ENCODE measurements at places on chromosomes 13 and 19.

DNA sequence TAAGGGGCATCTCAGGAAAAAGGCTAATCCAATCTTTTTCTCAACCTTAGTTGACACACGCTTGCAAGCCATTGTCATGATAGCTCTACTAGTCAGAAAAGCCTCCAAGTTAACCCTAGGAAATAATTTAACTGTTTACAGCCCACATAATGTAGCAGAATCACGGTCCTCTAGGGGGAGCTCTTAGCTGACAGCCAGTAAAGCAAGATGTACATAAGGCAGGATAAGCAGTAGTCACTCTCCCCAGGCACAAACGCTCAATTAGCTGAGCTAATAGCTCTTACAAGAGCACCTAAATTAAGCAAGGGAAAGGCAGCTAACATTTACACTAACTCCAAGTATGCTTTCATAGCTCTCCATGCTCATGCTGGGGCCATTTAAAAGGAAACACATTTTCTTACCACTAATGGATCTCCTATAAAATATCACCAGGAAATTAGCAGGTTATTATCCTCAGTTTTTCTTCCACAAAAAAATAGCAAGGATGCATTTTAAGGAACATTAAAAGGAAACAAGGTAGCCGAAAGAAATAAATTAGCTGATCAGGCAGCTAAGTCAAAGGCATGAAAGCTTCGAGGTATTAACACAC lies 33.7 kb upstream of the ZSCAN5A start:
- DNase-seq, result no peak

GRCh38 chr13:109509154-109509900 lies 277.1 kb downstream of the IRS2 start:
- DNase-seq, result no peak

DNA sequence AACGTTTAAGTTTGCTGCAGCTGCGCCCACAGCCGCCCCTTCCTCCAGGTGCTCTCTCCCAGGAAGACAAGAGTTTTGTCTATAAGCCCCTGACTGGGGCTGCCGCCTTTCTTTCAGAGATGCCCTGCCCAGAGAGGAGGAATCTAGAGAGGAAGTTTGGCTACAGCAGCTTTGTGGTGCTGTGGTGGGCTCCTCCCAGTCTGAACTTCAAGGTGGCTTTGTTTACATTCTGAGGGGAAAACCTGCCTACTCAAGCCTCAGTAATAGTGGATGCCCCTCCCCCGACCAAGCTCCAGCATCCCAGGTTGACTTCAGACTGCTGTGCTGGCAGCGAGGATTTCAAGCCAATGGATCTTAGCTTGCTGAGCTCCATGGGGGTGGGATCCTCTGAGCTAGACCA lies 6.4 kb upstream of the ERICH6B start:
- DNase-seq, result no peak

DNA sequence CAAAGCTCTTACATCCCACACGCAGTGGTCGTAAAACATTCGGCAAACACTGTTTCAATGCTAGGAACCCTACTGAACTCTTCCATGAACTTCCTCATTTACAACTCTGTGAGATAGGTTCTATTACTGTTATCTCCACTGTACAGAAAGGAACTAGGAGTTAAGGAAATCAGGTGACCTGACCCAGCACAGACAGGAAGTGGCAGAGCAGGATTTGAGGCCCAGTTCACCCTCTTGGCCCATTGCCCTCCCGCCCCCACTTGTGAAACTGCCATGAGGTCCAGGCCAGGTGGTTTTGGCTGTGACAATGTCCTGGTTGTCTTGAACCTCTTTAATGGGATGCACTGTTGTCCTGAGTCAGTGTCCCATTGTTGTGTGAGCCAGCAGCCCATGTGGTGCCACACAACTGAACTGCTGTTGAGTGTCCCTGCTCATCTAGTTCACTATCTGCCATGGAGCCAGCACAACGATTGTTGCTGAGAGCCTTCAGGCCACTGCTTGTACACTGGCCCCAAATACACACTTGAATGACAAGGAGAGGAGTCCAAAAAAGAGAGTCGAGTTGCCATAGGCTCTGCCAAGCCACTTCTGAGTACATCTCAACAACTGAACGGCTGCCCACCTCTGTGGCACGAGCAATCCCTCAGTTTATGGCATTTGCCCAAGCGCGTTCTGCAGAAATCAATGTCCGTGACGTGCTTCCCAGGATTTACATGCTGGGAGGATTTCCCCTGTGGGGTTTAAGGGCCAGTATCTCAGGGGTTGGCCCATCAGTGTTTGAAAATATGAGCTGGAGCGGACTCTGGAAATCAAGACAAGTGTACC lies 484.6 kb downstream of the TSHZ3 start:
- no peak for DNase-seq

GRCh38 chr19:37979547-37980082 lies 72.6 kb downstream of the SIPA1L3 start:
- no peak for DNase-seq

GRCh38 chr13:57665481-57665880 lies 33.9 kb downstream of the PCDH17 start:
- no peak for DNase-seq

DNA sequence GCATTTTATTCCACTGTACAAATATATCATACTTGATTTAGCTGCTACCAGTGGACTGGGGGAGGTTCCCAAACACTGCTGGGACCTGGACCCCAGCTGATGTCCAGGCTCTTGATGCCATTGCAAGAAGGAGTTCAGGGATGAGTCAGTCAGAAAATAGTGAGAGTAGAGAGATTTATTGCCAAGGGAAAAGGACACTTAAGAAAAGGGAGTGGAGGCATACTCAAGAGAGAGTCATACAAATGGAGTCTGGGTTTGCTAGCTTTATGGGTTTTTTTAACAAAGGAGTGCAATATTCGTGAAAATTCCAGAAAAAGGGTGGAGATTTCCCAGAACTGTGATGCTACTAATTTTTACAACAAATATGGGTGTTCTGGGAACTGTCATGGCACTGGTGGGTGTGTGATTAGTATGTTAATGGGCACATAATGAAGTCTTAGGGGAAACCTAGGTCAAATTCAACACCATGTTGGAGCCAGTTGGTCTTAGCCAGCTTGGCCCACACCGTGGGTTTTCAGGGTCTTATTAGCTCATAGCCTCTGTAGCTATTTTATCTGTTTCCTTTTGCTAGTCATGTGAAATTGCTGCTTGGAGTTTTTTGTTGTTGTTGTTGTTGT lies 36.2 kb downstream of the GPC6 start:
- DNase-seq, result no peak

GRCh38 chr13:97215325-97215724 lies 6.8 kb upstream of the MBNL2 start:
- no peak for DNase-seq

DNA sequence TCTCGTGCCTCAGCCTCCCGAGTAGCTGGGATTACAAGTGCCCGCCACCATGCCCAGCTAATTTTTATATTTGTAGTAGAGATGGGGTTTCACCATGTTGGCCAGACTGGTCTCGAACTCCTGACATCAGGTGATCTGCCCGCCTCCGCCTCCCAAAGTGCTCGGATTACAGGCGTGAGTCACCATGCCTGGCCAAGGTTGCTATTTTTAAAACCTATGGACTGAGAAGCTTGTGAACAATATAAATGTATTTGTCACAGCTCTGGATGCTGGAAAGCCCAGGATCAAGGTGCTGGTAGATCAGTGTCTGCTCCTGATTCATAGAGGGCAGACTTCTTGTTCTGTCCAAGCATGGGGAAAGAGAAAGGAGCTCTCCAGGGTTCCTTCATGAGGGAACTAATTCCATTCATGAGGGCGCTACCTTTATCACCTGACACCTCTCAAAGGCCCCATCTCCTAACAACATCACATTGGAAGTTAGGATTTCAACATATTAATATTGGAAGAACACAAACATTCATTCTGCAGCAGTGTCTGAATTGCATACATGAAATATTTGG lies 16.1 kb downstream of the CARD8 start:
- no peak for DNase-seq

- DNase-seq, result no peak
Observed at GRCh38 chr13:76223565-76223964, 587.4 kb downstream of the LMO7 start.

DNA sequence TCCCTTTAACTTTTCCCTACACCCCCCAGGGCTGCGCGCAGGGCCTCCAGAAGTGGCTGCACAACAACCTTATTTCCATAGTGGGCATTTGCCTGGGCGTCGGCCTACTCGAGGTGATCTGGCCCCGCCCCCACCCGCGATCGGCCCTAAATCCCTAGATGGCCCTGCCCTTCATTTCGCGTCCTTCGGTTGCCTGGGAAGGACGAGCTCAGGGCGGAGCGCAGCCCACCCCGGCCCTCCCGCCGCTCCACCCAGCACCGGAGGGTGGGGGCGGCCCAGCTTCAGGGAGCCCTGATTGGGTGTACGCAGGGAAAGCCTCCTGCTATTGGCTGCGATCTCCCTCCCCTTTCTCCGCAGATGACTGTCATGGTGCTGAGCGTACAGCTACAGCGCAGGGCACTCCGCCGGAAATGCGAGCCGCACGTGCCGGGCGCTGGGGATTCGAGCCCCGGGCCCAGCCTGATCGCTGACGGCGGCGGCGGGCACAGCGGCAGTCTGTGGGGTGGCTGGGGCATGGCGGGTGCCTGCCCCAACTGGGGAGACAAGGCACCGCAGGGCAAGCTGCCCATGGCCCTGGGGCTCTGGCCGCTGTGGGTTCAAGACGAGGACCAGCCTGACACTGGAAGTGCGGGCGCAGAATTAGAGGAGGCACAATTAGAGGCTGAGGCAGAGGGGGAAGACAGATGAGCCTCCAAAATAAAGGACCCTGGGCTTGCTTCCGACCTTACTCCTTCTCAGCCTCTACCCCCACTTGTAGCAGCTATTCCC lies 4.3 kb downstream of the CD37 start:
- no peak for DNase-seq

DNA sequence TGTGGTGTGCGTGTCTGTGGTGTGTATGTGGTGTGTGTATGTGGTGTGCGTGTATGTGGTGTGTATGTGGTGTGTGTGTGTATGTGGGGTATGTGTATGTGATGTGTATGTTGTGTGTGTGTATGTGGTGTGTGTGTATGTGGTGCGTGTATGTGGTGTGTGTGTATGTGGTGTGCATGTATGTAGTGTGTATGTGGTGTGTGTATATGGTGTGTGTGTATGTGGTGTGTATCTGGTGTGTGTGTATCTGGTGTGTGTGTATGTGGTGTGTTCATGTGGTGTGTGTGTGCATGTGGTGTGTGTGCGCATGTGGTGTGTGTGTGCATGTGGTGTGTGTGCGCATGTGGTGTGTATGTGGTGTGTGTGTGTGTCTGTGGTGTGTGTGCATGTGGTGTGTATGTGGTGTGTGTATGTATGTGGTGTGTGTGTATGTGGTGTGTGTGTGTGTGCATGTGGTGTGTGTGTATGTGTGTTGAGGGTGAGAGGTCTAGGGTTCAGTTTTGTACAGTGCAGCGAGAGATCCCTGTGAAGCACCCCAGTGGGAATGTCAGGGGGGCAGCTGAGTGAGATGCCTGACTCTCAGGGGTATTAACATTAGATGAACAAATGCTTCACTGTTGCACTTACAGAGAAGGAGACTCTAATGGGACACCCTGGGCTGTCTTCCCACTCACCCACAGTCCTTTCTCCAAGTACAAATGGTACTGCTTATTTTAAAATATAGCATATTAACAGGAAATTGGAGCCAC lies 61.3 kb upstream of the MEDAG start:
- no peak for DNase-seq

Measured in stimulated activated CD4-positive, alpha-beta T cell treated with anti-CD3 and anti-CD28 coated beads, Interleukin-2, amount 100 ng/mL, for 4 hours (primary cell).